Epithelial cell of proximal tubule (primary cell): ENCODE measurements at places on chromosomes 4 and X. TPM values are rescaled to one million over a fixed set of nuclear protein-coding genes. Genes with fewer than 3 reads are reported as not detected.

RWDD4 gene
- total RNA-seq, result 17.2 and 24.2 TPM in 2 replicates

- no peak for DNase-seq
Observed at GRCh38 chr4:179097741-179098140, 1655.5 kb upstream of the AGA start.

DNA sequence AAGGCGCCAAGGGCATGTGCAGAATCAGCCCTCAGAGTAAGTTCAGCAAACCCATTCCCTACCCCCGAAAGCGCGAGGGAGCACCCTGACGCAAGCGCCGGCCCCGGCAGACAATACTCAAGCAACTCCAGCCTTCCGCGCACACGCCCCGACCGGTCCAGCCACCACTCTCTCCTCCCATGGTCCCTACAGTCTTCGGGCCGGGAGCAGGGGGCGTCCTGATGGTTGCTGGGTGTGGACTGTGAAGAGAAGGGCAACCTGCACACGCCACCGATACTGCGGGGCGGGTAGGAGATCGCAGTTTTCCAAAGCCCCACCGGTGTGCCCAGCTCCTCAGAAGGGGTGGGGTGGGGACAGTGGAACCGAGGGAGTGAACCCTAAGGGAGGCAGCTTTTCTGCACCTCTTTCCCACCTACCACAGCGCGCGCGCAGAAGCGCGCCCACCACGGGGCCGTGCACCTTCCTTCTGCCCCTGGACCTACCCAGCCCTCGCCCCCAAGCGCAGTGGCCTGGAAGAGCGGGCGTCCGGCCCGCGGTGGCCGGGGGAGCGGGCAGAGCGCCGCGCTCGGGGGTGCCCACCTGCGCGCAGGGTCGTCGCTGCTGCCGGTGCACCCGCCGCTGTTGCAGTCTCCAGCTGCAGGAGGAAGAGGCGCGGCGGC, 650.2 kb upstream of the DIPK2B start:
- DNase-seq, result no peak

GRCh38 chr4:16118090-16118489, 34.3 kb upstream of the PROM1 start:
- DNase-seq, result no peak
